ENCODE measurements at places on chromosomes 4 and X.

GRCh38 chr4:107130157-107130556 is 94.0 kb upstream of the DKK2 start:
- DNase-seq = no peak

DNA sequence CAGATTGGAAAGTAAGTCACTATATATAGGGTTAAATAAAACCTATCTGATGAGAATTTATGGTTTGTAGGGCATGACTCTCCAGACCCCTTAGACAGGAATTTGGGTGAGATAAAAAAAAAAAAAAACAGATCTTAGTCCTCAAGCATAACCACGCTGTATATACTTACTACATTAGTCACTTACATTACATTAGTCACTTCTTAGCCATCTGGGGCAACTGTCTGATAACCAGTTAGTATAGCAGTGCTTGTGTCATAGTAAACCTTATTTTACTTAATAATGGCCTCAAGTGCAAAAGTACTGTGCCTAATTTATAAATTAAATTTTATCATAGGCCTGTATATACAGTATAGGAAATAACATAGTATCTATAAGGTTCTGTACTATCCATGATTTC is 60.2 kb upstream of the RPS6KA6 start:
- DNase-seq = no peak

GRCh38 chrX:9887659-9888297 is 79.4 kb upstream of the CLDN34 start:
- no peak for DNase-seq

DNA sequence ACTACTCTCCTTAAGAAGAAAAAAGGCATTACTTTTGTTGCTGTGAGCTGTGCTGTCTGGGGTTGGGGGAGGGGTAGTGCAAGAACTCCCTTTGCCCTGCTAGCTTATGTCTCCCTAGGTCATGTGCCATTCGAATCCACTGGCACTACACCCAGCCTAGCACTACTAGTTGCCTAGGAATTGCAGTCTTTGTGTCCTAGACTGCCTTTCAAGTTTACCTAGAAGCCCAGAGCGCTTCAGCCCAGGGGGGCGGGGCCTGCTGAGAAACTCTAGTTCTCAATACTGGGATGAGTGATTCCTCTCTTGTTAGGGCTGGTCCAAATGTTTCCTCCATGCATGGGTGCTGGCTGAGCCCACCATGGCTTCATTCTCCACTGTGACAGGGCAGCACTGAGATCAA is 1011.5 kb downstream of the PCDH19 start:
- DNase-seq = no peak

DNA sequence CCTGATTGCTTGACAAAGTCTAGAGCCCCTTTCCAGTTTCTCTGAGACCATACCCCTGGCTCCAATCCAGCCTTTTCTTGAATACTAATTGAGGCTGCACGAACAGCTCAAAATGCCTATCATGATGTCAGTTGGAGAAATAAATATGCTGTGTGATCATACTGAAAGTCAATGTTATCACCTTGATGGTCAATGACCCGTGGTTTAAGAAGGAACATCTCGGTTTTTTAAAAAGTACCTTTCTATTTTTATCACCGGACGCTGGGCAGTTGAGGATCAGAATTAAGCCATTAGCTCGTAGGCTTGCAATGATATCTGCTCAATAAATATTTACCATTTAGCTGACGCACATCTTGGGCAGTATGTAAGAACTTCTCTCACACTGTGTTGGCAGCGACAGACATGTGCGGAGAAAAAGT is 852 bp upstream of the WDR44 start:
- no peak for DNase-seq

GRCh38 chrX:41275661-41276609 is 58.0 kb upstream of the DDX3X start:
- no peak for DNase-seq

Data from activated CD8-positive, alpha-beta memory T cell treated with anti-CD3 and anti-CD28 coated beads for 1 hour (primary cell).